ENCODE measurements at places on chromosomes 12 and 14.

DNA sequence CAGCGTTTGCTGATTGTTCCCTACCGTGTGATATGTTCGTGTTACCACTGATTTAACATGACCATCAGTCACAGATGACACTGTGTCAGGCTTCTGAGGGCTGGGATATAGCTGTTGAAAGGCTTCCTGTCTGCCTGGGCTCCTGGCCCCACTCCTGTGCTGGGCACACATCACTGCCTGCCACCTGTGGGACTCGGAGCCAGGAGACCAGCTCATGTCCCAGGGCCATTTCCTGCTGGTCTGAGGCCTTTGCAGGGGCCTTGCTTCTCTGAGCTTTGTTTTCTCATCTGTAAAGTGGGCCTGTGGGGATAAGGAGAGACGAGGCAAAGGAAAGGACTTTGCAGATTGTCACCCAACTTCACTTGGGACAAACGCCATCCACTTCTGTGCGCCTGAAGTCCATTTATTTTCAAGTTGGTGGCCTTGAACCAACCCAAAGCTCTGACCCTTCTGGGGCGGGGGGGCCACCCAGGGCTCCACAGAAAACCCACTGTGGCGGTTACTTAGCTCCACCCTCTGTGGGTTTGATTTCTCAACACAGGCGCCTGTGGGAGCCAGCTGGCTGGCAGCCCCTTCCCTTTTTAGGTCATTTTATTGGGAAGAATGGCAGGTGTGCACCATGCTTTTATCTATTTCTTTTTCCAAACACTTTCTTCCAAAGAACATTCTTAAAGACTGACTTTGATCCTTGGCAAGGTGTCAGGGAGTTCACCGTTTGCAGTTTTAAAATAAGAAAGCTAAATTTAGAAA, 54.1 kb downstream of the BEGAIN start:
- no peak for DNase-seq

DNA sequence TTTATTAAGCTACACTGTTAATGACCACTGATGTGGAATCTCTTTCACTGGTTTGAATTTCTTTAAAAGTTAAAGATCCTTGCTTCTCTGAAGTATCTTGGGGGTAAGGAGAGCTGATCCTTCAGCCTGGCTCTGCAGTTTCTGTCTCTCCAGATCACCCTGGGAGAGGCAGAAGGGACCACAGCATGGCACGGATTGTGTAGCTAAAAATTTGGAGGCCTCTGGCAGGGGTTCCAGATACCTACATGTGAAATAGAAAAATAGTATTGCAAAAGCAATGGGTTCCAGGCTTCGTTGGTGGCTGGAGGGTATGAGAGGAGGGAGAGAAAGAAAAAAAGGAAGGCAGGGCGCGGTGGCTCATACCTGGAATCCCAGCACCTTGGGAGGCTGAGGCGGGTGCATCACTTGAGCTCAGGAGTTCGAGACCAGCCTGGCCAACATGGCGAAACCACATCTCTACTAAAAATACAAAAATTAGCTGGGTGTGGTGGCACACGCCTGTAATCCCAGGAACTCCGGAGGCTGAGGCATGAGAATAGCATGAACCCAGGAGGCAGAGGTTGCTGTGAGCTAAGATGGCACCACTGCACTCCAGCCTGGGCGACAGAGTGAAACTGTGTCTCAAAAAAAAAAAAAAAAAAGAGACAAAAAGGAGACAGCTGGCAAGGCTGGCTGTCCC, 3.4 kb downstream of the CHST11 start:
- DNase-seq, result no peak

DNA sequence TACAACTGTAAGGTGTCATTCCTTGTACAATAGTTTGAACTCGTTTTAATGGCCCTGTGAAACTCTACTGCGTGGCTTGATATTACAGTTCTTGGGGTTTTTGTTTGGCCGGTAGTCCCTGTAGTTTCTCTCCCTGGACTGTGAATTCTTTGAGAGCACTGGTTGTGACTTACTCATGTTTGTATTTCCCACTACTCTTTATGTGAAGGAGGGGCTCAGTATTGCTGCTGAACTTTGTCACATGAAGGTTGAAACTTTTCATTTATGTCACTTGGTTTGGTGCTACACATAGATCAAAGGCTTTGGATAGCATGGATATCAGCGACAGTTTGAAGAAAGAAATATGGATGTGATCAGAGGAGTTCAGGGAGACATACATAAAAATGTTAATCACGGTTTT, 1.5 kb upstream of the POU6F1 start:
- DNase-seq, result no peak

- no peak for DNase-seq
These were observed 25.0 kb downstream of the SLC15A4 start for GRCh38 chr12:128798571-128799341.

DNA sequence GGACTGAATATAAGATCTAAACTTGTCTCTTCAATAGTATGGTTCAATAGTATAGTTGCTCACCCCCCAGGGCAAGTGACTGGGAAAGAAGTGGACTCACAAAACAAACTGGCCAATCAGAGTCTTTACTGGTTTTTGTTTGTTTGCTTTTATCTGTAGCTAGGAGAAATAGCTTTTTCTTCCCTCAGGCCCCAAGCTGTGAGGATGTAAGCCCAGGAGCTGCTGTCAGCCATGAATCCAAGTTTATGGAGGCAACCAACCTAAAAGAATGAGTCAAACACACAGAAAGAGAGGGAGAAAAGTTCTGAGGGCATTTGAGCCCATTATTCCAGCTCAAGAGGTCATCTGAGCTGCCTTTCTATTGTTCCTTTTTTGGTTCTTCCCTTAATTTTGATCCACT, 375.3 kb downstream of the BCAT1 start:
- DNase-seq, result no peak

DNA sequence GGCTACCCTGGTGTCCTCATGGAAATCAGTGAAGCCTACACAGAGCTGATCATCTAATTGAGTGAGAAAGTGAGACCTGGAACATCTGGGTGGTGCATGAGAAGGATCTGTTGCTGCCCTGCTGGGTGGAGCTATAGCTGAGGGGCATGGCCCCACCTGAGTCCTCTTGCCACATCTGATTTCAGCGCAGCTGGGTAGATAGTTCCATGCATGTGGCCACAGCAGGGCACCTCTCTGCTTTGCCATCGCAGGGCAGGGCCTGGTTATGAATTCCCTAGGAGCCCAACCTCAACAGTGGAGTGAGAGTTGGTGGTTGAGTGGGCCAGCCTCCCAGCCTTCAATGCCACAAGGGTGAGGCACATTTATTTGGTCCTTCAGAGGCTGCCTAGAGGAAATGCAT, 407.8 kb downstream of the BCL11B start:
- DNase-seq, result no peak

DNA sequence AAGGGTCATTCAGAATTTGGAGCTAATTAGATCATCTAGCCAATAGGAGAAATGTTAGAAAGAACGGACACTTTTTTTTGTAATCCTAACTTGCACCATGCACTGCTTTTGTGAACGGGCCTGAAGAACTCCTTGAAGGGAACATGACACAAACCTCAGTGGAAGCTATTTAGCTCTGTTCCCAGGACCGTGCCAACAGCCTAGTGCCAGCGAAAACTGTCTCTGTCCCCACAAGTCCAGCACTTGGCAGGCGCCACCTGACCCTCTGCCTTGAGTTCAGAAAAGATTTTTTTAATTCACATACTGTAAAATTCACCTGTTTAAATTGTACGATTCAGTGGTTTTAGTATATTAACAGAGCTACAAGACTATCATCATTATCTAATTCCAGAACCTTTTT, 31.3 kb upstream of the KCNA5 start:
- no peak for DNase-seq

DNA sequence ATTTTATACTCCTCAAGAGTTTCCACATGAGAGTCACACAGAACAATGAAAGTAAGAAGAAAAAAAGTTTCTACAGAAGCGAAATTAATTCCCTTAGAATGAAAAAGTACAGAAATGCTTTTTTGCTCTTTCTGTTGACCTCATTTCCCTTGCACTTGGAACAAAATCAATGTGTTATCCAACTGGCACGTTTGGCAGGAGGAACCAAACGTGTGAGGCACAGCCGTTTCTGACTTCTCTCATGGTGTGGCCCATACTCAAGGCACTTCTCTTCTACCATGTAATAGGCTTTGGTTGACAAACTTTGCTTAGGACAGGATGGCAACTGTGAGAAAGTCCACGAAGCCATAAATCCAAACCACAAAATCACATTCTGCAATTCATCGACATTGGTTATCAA, 297.0 kb downstream of the FUT8 start:
- no peak for DNase-seq

GRCh38 chr14:56081139-56081538, 37.1 kb upstream of the PELI2 start:
- no peak for DNase-seq

DNA sequence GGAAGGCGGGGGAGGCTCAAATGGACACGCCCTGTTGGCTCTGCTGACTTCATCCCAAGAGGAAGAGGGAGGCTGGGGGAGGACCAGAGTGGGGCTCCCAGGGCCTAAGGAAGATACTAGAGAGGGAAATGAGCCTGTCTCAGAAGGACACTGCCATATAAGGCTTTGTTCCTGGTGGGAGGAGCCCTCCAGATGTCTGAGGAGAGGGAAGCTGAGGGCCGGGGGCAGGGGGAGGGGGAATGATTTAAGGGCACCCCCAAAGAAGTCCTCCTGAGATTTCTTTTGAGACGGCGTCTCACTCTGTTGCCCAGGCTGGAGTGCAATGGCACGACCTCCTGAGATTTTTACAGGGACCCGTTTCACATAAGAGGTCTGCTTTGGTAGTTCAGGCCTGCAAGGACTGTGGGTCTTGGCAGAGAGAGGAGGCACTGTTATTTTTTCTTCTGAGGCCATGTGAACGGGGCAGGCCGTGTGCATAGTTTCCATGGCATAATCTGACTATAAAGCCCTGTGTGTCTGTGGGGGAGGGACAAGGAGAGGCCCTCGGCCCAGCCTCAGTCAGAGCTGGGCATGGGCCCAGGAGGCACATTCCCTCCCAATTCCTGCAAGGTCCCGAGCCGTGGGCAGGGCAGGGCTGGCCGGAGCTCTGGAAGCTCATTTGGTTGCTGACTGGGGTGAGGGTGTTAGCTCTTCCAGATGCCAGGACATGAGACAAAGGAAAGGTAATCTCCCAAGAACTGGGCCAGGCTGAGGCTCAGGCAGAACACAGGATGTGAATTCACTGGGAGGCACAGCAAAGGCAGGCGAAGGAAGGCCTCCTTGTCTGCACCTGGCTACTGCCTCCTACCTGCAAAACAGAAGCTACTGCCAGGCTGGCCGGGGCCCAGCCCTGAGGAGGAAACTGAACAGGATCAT, 22.2 kb upstream of the PLEKHG3 start:
- no peak for DNase-seq

GRCh38 chr12:13596714-13597113, 384.7 kb downstream of the GRIN2B start:
- DNase-seq, result no peak

DNA sequence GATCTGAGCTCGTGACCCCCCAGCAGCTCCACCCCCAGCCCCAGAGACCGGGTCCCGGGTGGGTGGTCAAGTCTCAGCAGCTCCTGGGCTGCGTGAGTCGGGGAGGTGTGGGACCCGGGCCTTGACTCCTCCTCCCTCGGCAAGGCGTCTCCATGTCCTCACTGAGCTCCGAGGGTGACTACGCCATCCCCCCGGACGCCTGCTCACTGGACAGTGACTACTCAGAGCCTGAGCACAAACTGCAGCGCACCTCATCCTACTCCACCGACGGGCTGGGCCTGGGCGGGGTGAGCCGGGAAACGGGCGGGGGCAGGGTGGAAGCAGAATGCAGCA, 28.1 kb downstream of the PIGH start:
- DNase-seq, result no peak

DNA sequence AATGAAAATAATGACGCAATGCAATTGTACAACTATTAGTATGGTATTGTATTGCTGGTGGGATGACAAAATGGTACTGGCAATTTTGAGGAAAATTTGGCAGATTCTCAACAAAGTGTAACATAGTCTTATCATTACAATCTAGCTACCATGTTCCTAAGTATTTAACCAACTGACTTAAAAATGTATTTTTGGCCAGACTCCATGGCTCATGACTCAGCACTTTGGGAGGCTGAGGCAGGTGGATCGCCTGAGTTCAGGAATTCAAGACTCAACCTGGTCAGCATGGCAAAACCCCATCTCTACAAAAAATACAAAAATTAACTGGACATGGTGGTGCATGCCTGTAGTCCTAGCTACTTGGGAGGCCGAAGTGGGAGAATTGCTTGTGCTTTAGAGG, 1409.5 kb downstream of the AACS start:
- DNase-seq, result no peak

GRCh38 chr14:75306927-75307699, 28.5 kb downstream of the FOS start:
- DNase-seq, result no peak

DNA sequence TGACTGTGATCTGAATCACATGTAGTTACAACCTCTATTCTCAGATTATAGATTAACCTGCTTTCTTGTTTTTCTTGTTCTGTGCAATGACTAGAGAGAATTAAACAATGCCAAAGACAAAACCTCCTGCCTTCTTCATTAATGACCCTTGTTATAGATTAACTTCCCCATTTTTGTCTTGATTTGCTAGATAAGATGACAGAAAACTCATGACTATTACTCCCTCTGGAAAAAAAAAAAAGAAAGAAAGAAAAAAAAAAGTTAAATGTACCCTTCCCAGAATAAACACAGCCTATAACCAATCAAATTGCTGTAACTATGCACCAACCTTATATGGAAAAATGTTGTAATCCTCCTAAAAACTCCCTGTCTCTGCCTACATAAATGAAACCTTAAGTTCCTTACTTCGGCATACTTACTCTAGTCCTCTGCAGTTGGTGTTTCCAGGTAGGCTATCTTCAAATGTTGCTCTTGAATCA, 41.1 kb upstream of the PCED1B start:
- DNase-seq, result no peak

DNA sequence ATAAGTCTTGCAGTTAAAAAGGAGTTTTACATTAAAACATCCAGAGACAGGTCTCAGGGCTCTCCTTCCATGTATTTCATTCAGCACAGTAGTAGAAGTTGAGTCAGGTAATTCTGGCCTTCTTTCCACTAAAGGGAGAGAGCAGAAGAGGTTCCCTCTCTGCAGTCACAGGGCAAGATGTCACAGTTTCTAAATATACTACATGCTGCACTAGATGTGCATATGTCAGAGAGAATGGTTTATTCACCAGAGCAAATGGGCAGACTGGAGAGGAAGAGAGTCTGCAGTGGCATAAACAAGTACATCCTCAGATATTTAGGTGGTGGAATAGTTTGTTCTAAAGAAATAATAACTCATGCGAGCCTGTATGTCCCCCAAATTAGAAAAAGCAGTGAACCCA, 132.0 kb downstream of the KICS2 start:
- DNase-seq, result no peak

- no peak for DNase-seq
These were observed 1.1 kb downstream of the KITLG start for GRCh38 chr12:88579161-88579517.
